ENCODE measurements at places on chromosomes 1 and 21.

DNA sequence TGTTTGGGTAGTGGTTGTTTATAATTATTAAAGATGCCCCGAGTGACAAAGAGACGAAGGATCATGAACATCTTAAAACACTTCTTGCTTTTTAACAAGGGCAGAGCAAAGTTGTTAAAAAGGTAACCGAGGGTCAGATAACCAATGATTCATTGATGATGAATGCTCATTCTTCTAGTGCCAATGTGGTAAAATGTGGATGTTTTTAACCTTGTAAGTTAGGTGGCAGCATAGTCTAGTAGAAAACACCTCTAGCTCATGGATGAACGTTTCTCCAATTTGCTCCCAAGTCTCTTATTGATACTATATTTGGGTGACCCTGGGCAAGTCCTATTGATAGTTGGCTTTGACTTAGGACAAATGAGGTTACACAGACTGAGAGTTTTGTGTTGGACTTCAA lies 167.9 kb downstream of the KIF26B start:
- DNase-seq = no peak

DNA sequence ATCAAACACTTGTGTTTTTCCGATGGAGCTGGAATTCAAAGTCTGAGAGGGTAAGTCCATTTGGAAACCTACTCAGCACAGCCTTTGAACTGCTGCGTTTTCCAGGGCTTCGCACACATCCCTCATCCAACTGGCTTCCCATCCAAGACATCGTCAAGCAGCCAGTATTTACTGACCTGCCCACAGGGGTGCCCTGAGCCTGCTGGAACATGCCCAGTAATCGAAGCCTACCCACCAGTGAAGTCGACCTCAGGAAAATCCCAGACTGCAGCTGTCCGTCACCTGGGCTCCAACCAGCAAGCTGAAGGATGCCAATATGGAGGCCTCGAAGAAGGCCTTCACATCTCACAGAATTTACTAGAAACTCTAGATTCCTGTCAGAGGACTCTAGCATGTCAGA lies 261.6 kb downstream of the PLPP3 start:
- DNase-seq = no peak

DNA sequence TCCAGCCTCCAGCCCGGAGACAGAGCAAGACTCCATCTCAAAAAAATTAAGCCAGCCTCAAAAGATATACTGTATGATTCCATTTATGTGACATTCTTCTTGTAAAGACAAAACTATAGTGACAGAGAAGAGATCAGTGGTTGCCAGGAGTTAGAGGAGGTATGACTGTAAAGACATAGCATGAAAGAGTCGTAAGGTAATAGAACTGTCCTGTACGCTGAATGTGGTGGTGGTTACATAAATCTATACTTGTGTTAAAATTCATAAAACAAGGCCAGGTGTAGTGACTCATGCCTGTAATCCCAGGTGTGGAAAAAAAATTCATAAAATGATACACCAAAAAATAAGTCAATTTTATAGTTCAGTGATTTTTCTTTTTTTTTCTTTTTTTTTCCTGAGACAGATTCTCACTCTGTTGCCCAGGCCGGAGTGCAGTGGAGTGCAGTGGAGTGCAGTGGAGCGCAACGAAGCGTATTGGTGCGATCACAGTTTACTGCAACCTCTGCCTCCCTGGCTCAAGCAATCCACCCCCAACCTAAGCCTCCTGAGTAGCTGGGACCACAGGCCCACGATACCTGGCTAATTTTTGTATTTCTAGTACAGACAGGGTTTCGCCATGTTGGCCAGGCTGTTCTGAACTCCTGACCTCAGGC lies 84.9 kb upstream of the CXADR start:
- no peak for DNase-seq

DNA sequence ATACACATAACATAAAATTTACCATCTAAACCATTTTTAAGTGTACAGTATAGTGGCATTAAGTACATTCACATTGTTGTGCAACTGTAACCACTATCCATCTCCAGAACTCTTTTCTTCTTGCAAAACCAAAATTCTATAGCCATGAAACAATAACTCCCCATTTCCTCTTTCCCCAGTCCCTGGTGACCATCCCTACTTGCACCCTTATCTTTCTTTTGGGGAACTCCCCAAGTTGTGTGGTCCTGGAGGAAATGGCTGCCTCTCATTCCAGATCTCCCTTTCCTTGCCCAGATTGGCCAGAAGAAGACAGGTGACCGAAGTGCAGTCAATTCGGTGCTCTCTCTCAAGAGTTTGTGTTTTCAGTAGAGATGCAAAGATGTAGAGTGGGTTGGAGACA lies 389.6 kb upstream of the C1orf87 start:
- no peak for DNase-seq

DNA sequence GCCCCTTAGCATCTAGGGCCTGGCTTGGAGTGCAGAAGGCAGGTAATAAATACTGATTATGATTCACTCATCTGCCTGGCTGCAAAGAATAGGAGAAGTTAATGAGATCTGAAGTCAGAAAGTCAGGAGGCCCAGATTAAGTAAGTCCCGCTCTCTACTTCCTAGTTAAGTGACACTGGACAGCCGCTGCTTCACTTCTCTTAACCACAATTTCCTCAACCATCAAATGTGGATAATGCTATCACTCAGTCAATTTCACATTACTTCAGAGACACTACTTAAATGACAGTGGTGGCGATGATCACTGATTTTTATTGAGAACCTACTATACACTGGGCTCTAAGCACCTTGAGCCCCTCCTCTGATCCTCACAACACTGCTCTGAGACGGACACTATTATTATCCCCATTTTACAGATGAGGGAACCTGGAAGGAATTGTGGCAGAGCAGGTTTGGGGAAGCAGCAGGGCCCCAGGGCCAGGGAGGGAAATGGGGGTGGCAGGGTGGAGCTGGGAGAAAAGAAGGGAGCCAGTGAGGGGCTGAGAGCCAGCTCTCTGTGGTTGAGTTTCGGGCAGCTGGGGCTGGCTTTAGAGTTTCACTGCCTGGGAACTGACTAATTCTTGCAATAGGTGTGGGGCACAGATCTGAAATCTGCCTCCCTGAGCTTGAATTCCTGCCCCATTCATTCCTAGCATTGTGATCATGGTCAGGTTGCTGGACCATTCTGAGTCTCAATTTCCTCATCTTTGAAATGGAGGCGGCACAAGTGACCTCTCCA lies 2.4 kb upstream of the E2F2 start:
- no peak for DNase-seq

DNA sequence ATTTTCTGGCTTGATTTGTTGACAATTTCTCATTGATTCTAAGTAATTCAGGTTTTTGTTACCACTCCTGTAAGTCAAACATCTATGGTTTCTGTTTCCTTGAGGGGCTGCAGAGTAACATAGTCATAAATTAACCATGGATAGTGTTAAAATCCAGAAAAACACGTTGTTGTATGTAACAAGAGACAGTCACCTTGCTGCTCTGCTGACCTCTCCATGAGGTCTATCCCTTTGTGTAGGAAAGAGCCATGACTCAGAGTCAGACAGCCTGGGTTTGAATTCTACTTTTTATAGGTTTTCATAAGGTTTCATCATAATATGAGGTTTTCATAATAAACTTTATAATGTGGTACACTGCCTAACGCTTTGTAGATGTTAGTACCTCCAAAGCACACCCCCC lies 27.6 kb upstream of the NBL1 start:
- DNase-seq = no peak

- DNase-seq = no peak
These were observed 2.2 kb downstream of the FAM89A start for GRCh38 chr1:231037585-231038517.

- DNase-seq = no peak
These were observed 196.4 kb upstream of the GREM2 start for GRCh38 chr1:240808381-240808780.

GRCh38 chr1:229434641-229435051 lies 752 bp upstream of the ACTA1 start:
- no peak for DNase-seq

DNA sequence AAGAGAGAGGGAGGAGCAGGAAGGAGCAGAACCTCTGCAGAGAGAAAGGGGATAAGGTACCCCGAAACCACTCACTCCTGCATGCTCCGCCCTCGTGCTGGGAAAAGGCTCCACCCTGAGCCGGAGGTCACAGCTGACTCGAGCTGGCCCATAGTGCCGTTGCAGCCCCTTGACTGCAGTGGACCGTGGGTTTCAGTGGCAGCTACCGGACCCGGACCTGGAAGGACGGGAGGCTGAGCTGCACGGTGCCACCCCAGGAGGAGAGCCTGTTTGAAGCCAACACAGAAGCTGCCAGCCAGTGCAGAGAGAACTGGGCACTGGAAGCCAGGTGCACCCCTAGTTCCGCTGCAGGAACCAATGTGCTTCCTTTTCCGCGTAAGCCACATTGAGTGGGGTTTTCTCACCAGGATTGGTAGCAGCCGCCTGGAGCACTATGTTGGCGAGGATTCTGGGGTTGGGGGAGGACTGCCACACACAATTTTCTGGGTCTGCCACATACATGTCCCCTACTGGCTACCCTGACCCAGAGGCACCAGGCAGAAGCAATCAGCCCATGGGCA lies 83.3 kb downstream of the FBXO2 start:
- no peak for DNase-seq

DNA sequence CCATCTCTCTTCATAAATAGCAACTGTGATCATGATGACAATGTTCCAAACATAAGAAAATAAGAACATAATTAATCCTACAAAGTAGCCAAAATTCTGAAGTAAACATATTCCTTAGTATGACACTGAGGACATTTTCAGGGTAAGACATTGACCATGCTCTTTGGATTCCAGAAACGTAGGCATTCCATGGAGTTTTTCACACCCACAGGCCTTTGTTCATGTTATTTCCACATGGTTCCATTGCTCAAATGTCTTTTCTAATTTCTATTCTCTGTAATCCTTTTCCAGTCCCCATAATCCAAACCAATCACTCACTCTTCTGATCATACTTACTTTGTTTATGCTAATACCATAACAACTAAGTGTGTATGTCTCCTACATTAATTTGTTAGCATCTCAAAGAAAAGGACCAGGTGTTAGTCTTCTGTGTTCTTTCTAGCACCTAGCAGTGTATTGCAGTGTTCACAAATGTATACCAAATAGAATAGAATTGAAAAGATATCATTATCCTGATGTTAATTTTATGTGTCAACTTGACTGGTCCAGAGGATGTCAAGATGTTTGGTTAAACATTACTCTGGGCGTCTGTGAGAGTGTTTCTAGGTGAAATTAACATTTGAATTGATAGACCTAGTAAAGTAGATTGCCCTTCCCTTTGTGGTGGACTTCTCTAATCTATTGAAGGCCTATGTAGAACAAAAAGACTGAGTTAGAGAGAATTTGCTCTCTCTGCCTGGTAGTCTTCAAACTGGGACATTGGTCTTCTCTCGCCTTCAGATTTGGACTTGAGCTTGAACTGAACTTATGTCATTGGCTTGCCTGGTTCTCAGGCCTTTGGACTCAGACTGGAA lies 516.6 kb downstream of the PTPRC start:
- DNase-seq = no peak

- no peak for DNase-seq
These were observed 10.0 kb downstream of the DRAXIN start for GRCh38 chr1:11701551-11701961.

- no peak for DNase-seq
These were observed 112.3 kb downstream of the CRYAA start for GRCh38 chr21:43280949-43281633.

DNA sequence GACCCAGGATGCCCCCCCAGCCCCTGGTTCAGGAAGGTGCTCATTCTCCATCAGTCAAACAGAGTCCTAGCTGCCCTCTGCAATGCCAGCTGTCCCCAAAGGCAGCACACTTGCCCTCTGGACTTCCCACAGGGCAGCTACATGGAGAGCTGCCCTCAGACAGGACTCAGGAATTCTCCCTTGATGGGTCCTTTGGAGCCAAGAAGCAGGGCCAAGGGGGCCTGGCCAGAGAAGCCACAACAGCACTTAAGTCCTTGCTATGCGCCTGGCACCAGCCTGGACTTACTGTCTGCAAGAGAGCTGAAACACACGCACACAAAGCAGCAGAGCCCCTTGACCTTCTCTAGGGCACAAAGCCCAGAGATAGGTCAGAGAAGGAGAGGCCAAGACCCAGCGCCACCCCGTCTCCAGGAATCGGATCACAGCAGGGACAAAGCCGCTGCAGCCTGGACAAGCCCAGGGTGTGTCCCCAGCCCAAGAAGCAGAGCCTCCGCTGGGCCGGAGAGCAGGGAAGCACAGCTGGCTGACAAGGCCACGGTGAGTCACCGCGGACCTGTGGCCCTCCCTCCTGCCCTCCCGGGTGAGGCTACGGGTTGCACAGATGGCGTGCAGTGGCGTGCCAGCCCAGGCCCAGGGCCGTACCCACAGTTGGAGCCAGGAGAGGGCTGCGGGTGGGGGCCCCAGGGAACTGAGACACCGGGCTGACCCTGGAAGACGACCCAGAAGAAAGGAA lies 1.7 kb downstream of the WNT9A start:
- no peak for DNase-seq

- DNase-seq = no peak
These were observed 9.7 kb downstream of the OR2B11 start for GRCh38 chr1:247448107-247448791.

GRCh38 chr1:33396188-33397124 lies 34.4 kb downstream of the PHC2 start:
- DNase-seq = no peak

- no peak for DNase-seq
These were observed 83.3 kb downstream of the POFUT2 start for GRCh38 chr21:45204395-45204794.

DNA sequence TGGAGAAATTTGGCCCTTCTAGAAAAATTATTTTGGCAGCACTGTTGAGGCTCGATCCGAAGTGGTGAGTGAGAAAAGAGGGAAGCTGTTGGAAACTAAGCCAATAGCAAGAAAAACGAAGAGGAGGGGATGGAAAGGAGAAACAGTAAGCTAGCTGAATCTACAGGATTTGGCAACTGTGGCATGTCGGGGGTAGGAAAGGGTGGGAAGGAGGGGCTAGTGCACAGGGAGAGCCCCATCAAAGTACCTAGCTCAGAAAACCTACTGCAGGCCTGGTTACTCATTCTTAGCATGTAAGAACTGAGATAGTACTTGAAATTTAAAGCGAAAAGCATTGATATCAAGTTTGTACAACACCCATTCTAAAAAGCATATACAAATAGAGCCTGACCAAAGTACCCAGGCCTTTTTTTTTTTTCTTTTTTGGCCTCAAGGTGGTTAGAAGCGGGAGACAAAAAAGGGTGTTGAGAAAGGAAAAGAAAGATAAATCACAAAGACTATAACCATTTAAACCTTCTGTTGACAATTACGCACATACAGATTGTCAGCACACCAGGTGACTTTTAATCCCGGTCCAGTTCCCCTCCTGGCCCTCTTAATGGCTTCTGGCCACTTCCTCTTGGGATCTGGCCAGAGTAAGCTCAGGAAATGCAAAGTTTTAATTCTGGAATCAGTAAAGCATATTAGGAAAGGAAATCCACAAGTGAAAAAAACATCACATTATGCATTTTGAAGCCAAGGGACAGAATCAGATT lies 50.4 kb downstream of the SLC16A1 start:
- no peak for DNase-seq

GRCh38 chr1:174415506-174415905 lies 32.3 kb upstream of the GPR52 start:
- no peak for DNase-seq

- DNase-seq = no peak
These were observed 182.7 kb upstream of the PTBP2 start for GRCh38 chr1:96538883-96539282.

GRCh38 chr1:221350091-221350490 lies 391.8 kb downstream of the DUSP10 start:
- DNase-seq = no peak

GRCh38 chr1:166193057-166193698 lies 26.4 kb upstream of the FAM78B start:
- no peak for DNase-seq

- DNase-seq = no peak
These were observed 6.4 kb downstream of the CNR2 start for GRCh38 chr1:23906731-23907130.

GRCh38 chr1:101587741-101588140 lies 350.9 kb downstream of the S1PR1 start:
- DNase-seq = no peak
